ENCODE measurements at places on chromosomes 1 and 21. TPM values are rescaled to one million over a fixed set of nuclear protein-coding genes. Genes with fewer than 3 reads are reported as not detected.

GRCh38 chr1:238119861-238120260, 229.1 kb upstream of the ZP4 start:
- no peak for DNase-seq

- peak; percentile 19 for DNase-seq
Measured at GRCh38 chr1:17289721-17290120, 18.3 kb upstream of the PADI4 start.

DNA sequence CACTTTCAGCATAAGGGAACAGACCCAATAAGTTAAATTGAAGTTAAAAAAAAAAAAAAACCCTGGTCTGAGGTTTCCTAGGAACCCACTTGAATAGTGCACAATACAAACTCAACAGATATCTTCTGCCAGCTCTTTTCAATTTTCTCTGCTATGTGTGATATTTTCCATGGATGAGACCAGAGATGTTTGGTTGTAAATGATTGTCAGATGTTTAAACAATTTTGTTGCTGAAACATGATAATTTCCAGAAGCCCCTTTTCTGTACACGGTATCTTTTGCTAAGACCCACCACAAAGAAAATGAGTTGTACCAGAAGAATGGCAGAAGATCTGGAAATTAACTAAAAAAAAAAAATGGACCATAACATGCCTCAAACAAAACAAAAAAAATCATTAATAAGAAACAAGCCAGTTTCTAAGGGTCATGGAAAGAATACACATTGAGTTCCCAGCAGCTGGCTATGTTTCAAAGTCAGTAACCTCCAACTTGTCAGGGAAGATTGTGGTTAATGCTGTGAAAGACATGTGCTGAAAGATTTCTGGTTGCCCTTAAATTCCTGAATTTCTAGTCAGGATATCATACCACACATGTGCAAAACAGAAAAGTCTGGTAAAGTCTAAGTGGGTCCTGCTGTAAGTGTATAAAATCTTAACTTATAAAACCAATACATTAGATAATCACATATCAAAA, 35.6 kb upstream of the MGST3 start:
- no peak for DNase-seq

DNA sequence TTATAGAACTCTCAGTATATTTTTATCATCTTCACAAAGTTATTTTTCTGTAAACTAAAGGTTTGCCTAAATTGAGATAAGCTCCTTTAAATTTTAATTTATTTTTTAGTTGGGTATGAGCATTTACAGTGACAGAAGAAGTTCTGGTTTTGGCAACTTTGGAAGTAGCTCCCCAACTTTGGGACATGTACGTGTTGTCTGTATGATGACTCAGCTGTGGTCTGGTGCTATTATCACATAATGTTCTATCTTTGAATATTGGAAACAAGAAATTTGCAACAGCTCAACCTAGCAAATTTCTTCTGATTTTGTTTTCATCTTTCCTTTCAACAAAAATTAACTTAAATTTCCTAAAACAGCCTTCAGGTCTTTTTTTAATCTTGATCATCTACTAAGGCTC, 46.6 kb upstream of the C1orf105 start:
- no peak for DNase-seq

GRCh38 chr1:7888248-7889081, 35.6 kb upstream of the UTS2 start:
- DNase-seq = no peak

GRCh38 chr1:93989601-93990000, 80.4 kb upstream of the GCLM start:
- no peak for DNase-seq

EPRS1 gene
- 84.8 TPM for total RNA-seq

GRCh38 chr21:39630827-39631226, 18.1 kb downstream of the B3GALT5 start:
- DNase-seq = no peak

DNA sequence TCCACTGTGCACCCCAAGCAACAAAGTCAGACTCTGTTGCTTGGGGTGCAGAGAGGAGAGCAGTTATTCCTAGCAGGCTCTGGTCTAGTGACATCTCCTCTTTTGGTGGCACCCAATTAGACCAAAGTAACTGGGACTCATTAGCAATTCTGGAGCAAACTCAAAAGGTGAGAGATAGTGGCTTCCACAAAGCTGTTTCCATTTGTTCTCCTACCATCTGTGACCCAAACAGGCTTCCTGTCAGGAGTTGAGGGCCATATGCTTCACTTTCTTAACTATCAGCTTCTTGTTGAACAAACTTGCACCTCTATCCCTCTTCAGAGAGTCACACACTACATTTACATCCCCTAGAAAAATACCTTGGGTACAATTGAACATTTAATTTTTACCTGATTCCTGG, 1.5 kb upstream of the ATXN7L2 start:
- no peak for DNase-seq

GRCh38 chr1:232274236-232274855, 355.6 kb downstream of the SIPA1L2 start:
- DNase-seq = no peak

UMODL1 gene
- total RNA-seq = not detected

GRCh38 chr1:41862384-41863221, 56.1 kb downstream of the HIVEP3 start:
- no peak for DNase-seq

LRRN2 gene
- 0.60 TPM for total RNA-seq

DNA sequence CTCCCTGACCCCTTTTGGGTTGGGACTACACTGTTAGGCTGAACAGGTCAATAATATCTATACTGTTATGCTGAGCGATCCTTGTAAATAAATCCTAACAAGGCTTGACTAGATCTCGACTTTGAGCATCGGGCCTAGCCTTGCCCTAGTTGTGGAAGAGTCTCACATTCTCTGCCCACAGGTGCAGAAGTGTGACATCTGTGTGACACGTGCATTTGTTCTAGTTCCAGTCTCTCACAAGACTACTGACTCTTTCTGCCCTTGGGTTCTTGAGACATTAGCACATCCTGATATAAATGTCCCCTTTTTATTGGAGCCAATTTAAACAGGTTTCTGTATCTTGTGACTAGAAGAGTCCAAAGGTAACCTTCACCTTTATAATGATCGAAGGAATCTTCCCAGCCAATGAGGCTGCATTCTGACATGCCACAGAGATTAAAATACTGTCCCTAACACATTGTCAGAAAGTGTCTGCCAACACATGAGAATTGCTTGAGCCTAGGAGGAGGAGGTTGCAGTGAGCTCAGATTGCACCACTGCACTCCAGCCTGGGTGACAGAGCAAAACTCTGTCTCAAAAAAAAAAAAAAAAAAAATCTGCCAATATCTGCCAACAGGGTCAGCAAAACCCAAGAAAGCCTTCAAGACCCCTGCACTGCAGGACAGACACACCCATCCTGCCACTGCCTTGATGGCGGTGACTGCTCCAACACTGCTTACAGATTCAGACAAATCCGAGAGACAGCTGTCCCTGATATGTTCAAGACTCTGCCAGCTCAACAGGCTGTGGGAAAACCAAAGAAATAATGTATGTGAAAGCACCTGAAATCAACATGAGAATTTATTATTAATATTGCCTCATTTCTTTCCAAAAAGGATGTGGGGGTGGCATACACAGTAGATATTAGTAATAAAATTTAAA, 56.5 kb upstream of the PSEN2 start:
- no peak for DNase-seq

KRTAP12-2 gene
- not detected for total RNA-seq

GRCh38 chr1:57353654-57354053, 70.2 kb downstream of the DAB1 start:
- no peak for DNase-seq

GPA33 gene
- not detected for total RNA-seq

KANK4 gene
- total RNA-seq = not detected

DNA sequence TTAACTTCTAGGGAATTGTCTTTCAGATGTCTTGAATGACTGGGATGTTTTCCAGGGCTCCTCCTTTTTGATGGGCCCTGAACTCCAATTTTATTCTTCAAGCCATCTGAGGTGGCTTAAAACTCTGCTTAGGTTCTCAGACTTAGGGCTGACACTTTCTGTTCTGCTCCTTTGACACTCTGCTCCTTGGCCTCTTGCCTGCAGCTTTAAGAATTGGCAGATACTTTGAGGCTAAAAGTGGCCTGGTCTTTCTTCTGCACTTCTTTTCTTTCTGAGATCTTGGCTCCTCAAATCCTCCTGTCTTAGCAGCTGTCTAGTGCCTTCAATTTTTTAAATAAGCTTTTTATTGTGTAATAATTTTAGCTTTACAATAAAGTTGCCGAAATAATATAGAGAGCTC, 294.6 kb downstream of the RPS6KC1 start:
- no peak for DNase-seq

- peak; percentile 15 for DNase-seq
Measured at GRCh38 chr1:175637911-175638310, 105.5 kb downstream of the TNR start.

DNA sequence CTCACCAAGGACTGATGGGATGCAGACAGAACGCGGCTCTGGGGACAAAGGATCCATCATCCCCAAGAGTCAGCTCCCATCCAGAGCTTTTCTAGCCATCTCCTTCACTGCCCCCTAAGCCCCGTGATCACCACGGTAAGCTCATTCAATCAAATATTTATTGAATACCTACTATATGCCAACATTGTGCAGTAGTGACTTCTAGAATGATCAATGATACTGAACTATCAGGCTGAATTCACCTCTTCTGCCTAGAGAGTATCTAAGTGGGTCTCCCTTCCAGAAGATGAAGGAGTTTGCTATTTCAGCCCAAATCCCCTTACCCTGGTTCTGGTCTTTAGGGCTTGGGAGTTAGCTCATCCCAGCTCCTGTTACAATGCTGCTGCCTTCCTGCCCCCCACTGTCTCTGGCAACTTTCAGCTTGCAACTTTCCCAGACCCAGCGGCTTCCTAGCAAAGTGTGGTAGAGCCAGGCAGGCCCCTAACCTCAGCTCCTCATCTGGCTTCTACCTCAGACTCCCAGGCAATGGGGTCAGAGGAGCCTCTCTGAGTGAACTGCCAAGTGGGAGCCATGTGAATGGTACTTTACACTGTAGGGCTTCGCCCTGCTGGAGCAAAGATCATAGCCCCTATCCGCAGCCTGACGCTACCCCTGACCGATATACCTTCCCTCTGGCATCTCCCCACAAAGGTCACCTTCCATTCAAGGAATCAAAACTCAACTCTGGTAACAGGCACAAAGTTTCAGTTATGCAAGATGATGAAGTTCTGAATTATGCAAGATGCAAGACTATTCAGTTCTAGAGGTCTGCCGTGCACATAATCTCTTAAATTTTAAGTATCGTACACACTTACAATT, 20.9 kb downstream of the TMEM53 start:
- no peak for DNase-seq

DNA sequence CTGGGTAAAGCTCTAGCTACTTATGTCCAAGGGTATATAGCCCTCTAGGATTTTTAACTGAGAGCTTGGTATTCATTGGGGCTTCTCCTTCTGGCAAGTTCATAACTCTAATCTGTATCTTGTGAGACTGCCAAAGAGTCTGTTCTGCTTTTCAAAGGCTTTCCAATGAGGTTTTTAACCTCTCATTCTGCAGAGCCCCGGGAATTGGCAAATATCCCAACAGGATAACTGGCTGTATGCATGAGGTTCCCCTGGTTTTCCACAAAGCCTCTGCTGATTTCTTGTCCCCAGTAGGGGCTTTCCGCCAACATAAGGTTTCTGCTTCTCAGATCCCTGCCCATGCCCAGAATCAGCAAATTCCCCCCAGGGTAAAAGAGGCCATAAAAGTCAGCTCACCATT, 40.9 kb downstream of the RPL5 start:
- no peak for DNase-seq

- DNase-seq = no peak
Measured at GRCh38 chr21:16287046-16287445, 557.3 kb downstream of the USP25 start.

- DNase-seq = no peak
Measured at GRCh38 chr1:32971576-32971975, 7.0 kb upstream of the RNF19B start.

DNA sequence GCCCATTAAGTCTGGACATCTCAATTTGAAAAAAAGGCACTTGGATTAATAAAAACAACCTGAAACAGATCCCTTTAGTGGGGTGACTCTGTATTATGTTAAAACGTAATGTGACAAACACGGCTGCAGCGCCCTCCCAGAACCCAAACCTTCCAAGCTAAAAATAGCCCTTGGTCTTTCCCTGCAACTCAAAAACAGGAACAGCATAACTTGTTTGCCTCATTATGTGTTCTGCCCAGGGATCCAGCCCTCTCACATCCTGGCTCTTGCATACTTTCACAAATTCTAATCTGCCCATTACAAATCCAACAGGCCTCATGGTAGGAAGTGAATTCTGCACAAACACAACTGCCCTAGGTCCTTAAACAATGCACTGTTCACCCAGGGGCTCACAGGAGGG, 94.7 kb upstream of the GADD45A start:
- DNase-seq = peak; percentile 93

DNA sequence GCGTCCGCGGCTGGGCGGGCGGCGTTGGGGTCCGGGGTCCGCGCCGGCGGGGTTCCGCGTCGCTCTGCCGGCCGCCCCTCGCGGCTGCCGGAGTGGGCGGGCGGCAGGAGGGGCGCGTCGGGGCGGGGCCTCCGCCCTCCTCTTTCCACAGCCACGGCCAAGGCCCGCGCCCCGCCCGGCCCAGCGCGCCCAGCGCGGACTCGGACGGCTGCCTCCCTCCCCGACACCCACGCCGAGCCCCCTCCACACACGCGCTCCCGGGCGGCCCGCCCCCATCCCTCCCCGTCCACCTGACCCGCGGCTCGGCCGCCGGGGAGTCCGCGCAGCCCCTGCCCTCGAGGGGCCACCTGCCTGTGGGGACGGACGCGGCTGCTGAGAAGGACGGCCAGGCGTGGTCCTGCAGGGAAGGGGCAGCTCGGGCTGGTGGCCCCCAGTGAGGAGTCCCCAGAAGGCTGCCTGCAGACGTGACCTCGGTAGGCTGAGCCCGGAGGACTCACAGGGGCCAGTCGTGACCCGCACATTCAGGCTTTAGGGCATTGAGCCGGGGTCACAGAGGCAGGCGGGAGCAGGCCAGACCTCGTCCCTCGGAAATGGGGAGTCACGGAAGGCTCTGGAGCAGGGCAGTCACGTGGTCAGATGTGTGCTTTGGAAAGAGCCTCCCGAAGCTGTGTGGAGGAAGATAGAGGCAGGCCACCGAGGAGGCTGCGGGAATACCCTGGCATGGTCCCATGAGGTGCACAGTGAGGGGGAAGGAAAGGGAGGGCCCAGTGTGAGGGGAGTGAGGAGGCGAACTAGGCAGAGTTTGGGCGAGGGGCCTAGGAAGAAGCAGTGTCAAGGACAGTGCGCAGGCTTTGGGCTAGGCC, at the start of gene COL8A2:
Gene COL8A2 (minus strand): TSS at position 94 of the 863 bp plus-strand sequence. CDS start 24,980 bp downstream, outside the sequence.
- DNase-seq = peak; percentile 43

FCRL6 gene
- not detected for total RNA-seq

DNA sequence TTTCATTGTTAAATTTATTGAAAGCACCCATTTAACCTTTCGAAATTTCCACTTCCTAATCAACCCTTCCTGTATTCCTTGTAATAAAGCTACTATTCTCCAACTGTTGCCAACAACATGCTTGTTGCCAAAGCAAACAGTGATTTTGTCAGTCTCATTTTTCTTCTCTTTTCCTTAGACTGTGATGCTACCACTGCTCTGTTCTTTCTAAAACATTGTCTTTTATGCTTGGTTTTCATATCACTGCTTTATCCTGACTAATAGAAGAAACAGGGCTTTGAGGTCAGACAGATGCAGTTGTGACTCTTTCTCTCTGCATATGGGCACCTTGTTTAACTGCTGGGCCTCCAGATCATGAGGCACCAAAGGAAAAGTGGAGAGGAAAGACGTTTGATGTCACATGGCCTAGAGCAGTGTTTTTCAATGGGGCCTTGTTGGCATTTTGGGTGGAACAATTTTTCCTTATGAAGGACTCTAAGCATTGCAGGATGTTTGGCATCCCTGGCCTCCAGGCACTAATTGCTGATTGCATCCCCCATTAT, 56.1 kb downstream of the HMCN1 start:
- DNase-seq = no peak

GRCh38 chr1:222631611-222632208, 13.8 kb downstream of the MIA3 start:
- no peak for DNase-seq

SLC2A5 gene
- total RNA-seq = under 0.01 TPM

All from lung microvascular endothelial cell (primary cell).